Mesenchymal stem cell (in vitro differentiated cells and primary cell): ENCODE measurements at places on chromosomes 7 and 10.

GRCh38 chr7:14773729-14774271 lies 128.8 kb downstream of the DGKB start:
- no peaks in the 10 kb centered on the region for H3K27me3 ChIP-seq
- no peaks in the 10 kb centered on the region for H3K36me3 ChIP-seq
- H3K27ac ChIP-seq: no peak overlapping the region
- H3K4me3 ChIP-seq: no peak overlapping the region
- no peak for DNase-seq

DNA sequence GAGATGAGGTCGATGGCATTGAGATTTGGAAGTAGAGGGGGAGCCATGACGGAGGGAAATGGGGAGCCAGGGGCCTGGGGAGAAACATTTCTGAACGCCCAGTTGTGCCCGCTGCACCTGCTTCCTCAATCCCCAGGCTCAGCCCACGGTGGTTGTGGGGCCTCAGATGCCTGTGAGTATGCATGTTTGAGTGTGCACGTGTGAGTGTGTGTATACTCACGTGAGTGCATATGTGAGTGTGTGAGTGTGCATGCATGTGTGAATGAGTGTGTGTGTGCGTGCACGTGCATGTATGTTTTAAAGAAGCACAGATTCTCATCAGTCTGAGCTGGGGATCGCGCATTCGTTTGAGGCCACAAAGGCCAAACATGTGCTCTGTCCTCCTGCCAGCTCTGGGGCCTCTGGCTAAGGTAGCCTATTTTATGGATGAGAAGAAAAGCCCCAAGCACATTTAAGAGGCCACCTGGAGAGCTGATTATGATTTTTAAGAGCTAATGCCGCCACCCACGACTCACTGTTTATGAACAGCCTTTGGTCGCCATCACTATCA lies 154.8 kb downstream of the ARHGAP12 start:
- H3K4me1 ChIP-seq: peaks cover 8% of the 10 kb centered on the region
- no peaks in the 10 kb centered on the region for H3K36me3 ChIP-seq
- no peaks in the 10 kb centered on the region for H3K27me3 ChIP-seq
- no peak overlapping the region for H3K27ac ChIP-seq
- DNase-seq: no peak

- no peak for DNase-seq
- H3K4me3 ChIP-seq: no peak overlapping the region
- no peaks in the 10 kb centered on the region for H3K36me3 ChIP-seq
- peaks cover 1% of the 10 kb centered on the region for H3K4me1 ChIP-seq
Measured at GRCh38 chr7:116361767-116362166, 137.8 kb upstream of the CAV2 start.

DNA sequence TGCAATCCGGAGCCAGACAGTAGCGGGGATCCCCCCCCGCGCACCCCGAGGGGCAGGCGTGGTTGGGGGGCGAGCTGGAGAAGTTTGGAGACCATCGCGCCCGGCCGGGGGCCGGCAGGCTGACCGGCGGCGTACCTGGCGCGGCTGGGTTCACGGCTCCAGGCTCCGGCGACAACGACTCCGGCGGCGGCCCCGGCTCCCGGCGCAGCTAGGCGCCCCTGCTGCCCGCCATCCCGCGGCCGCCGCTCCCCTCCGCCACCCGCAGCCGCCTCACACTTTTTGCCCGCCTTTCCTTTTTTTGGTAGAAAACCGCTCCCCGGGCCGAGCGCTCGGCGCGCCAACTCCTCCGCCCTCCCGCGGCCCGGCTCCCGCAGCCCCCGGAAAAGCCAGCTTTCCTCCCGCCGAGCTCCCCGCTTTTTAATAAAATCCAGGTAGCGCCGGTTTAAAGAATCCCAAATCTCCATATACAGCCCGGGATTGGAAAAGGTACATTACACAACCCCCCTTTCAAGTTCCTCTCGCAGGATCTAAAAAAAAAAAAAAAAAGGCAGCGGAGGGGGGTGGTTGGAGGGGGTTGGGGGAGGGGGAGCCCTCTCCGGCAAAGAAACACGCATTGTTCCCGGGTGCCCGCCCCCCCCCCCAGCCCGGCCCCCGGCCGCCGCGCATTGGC lies at the start of gene TNRC18:
TNRC18 (minus strand) TSS at position 529 of the 670 bp plus-strand sequence. CDS start 2,588 bp downstream, outside the sequence.
- peaks cover 16% of the 10 kb centered on the region for H3K36me3 ChIP-seq
- DNase-seq: no peak
- peak within 1 kb of the TSS; percentile 99 for H3K27ac ChIP-seq
- peaks cover 20% of the 10 kb centered on the region for H3K4me1 ChIP-seq
- H3K4me3 ChIP-seq: peak within 1 kb of the TSS; percentile 91

DNA sequence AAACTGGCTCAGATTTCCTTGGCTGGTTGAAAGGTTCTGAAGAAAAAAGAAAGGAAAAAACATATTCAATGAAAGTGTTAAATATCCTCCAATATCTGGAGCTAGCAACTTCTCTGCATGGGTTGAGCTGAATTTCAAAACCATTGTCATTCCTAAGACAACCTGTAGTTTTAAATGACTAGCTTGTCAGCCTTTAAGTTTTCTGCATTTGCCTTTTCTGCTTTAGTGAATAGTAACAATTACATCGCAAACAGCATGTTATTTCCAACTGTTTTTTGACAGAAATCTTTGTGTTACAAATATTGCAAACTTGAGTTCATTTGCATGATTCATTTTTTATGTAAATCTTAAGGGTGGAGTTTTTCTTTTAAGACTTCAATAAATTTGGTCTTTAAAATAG lies 852.3 kb upstream of the CELF2 start:
- no peaks in the 10 kb centered on the region for H3K27me3 ChIP-seq
- H3K4me3 ChIP-seq: no peak overlapping the region
- H3K36me3 ChIP-seq: no peaks in the 10 kb centered on the region
- no peak overlapping the region for H3K27ac ChIP-seq
- no peaks in the 10 kb centered on the region for H3K4me1 ChIP-seq

- no peaks in the 10 kb centered on the region for H3K27me3 ChIP-seq
- H3K36me3 ChIP-seq: no peaks in the 10 kb centered on the region
- no peak for DNase-seq
- H3K4me3 ChIP-seq: no peak overlapping the region
Measured at GRCh38 chr10:78852466-78853240, 216.1 kb upstream of the ZMIZ1 start.

GRCh38 chr10:119450606-119451299 lies 91.8 kb downstream of the RGS10 start:
- no peak overlapping the region for H3K27ac ChIP-seq
- H3K27me3 ChIP-seq: no peaks in the 10 kb centered on the region
- peaks cover 35% of the 10 kb centered on the region for H3K4me1 ChIP-seq

DNA sequence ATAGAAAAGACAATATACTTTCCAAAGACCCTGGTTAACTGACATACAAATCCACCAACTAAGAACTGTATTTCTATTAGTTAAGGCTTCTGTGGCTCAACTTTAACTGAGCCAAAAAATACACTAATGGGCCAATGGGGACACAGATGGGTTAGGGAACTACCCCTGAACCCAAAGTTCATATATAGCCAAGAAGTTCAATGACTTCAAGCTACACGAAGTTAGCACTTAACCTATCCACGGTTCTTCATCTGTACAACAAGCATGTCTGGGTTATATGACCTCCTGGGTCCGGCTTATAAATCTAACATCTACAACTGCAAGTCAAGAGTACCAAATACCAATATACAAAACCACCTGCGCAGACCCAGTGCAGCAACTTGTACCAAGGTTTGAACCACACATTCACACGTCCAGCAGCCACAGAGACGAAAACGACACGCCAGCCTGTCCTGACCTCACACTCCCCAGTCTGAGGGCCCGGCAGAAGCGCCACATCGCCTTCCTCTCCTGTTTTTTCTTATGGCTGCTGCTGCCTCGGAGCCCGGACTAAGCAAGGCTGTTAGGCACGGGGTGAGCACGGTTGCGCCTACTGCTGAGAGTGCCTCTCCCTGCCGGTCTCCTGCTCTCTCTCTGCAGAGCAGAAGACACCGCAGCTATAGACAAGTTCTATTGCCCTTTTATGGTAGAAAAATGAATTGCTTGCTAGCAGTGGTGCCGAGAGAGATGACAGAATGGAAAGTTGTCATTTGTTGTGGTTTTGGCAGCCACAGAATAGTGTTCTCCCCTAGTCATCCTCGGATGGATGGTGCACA lies 86.3 kb downstream of the RNF216 start:
- DNase-seq: peak; percentile 97
- no peaks in the 10 kb centered on the region for H3K27me3 ChIP-seq
- H3K4me3 ChIP-seq: peak overlapping the region; percentile 63
- peaks cover 6% of the 10 kb centered on the region for H3K36me3 ChIP-seq
- H3K27ac ChIP-seq: peak overlapping the region; percentile 90

DNA sequence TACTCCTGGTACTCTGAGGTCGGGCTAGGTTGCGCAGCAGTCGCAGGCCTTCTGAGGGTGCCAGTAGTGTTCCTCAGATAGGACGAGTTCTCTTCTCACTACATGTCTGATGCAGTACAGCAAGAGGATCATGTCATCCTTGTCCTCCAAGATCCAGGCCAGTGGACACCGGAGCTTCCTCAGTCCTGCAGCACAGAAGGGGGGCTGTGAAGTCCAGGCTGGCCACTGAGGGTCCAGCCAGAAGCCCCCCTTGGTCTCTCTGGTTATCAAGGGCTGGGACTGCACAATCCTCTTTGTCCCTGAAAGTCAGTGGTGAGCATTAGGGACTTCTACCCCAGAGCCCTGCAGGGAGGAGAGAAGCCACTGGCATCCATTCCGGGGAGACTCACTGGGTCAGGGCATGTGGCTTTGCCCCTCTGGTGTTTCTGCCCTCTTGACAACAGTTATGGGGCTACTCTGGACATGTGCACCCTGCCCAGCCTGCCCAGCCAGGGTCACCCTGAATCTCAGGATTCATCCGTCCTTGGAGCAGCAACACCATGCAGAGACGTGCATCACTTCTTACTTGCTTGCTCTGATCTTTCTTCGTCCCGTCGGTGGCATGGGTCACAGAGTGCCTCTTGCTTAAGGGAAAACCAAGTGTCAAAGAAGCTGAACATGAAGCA lies 125.7 kb downstream of the ADCY1 start:
- H3K4me1 ChIP-seq: peaks cover 1% of the 10 kb centered on the region
- H3K36me3 ChIP-seq: no peaks in the 10 kb centered on the region
- H3K27ac ChIP-seq: no peak overlapping the region
- no peak for DNase-seq

DNA sequence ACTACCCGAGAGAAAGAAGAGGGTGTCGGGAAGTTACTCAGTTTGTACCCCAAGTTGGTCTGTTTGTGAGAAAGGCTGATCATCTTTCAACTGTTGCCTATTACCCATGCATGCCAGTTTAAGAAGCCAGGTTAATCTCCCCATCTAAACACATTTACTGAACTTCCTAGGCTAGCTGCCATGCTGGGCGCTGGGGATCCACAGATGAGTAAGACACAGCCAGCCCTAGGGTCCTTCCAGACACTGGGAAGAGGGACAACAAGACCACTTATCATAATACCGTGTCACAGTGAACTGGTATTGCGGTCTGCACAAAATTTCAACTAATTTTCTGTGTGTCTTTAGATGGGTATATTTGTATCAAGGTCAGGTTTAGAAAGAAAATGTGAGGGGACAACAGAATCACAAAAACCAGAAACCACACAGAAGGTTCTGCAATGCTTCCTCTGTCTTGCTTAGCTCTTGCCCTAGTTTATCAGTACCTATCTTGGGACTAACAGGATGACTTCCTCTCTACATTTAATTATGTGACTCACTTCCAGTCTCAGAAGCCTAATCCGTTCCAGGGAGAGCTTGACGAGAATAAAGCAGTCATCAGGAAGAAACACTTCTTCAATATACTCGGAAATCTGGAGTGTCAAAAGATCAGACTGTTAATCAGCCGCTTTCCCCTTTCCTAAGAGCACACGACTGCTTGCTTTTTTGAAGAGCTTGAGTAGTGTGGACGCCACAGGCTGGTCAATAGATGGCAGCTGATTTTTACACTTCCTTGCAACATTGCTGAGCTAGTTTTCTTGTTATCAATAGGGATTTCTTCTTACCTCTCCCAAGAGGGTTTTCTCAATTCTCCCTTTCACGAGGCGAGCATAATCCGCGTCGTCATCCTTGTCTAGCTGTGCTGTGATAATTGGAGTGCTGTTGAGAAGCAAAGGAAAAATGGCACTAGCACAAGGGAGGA lies 45.7 kb downstream of the POLR3A start:
- H3K27me3 ChIP-seq: no peaks in the 10 kb centered on the region
- H3K36me3 ChIP-seq: peaks cover 73% of the 10 kb centered on the region
- H3K27ac ChIP-seq: no peak overlapping the region
- no peak overlapping the region for H3K4me3 ChIP-seq

DNA sequence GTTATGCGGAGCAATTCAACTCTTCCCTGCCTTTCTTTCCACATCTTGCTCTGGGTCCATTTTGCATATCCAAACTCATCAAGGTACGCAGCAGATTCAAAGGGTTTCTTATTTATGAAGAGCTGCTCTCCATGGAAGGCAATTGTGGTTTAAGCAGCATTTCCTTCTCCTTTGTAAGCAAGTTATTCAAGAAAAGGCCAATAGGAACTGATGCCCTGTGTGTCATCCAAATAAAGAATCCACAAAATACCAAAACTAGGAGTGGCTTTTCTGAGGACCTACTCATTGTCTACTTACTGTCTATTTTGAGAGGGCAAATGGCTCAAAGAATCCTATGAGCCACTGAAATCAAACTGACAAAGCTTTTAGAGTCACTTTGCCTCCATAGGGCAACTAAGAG lies 253.1 kb downstream of the PTEN start:
- no peak for DNase-seq
- no peak overlapping the region for H3K27ac ChIP-seq
- no peaks in the 10 kb centered on the region for H3K27me3 ChIP-seq
- no peak overlapping the region for H3K4me3 ChIP-seq

DNA sequence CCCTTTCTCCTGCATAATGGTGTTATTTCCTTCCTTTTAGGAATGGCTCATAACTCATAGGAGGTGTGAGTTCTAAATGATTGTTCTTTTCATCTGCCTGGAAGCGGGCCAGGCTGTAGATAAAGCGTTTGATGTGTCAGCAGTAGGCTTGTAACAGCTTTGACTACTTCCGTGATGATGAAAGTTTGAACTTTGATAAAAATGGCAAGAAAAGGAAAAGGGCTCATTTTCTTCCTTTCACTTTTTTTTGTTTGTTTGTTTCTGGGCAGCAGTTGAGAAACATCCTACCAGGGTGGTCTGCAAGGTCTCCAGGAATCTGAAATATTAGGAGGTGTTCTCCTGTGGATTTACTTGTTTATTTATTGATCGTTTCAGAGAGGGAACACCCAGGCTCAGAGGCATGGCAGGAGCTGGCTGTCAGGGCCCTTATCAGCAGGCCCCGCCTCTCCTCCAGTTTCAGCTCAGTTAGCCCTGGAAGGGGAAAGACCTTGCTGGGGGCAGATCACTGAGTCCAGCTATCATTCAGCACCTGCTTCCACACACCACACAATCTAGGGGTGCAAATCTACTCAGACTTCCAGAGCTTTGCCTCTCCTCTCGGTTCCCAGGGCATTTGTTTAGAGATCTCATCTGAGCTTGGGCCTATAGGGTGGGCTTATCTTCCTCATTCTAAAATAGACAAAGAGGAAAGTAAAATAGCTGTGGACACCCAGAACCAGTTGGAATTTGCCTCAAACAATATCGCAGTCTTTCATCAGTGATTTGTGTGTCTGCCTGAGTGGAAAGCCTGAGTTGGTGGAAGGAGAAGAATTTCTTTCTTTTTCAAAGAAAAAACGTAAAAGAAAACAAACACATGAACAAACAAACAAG lies 130.9 kb downstream of the BMPER start:
- DNase-seq: peak; percentile 35
- no peak overlapping the region for H3K4me3 ChIP-seq
- no peak overlapping the region for H3K27ac ChIP-seq
- H3K27me3 ChIP-seq: no peaks in the 10 kb centered on the region
- H3K36me3 ChIP-seq: peaks cover 44% of the 10 kb centered on the region
- no peaks in the 10 kb centered on the region for H3K4me1 ChIP-seq

- H3K4me3 ChIP-seq: peak overlapping the region; percentile 15
- DNase-seq: peak; percentile 78
- H3K36me3 ChIP-seq: peaks cover 56% of the 10 kb centered on the region
- peaks cover 21% of the 10 kb centered on the region for H3K4me1 ChIP-seq
- H3K27ac ChIP-seq: no peak overlapping the region
Measured at GRCh38 chr10:70715853-70716795, 43.8 kb downstream of the ADAMTS14 start.
